Stimulated activated CD4-positive, alpha-beta T cell treated with anti-CD3 and anti-CD28 coated beads, Interleukin-4, amount 100 ng/mL, for 48 hours (primary cell): ENCODE measurements at places on chromosomes 6 and 20.

DNA sequence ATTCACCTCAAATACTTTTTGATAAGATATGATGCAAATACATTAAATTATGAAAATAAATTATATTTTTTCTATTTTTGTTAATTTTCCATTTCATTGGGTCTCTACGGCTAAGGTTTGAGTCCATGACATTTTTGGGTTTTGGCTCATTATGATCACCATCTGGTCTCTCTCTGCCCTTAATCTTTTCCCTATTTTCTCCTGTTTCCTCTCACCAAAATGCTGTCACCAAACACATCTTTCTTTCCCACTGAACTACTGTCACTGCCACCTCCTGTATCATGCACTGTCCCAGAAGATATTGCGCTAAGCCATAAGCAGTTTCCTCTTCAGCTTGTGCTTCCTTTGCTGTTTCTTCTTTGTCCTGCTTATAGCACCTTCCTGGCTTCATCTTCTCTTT is 42.0 kb upstream of the OGFRL1 start:
- no peak for DNase-seq

GRCh38 chr6:7566617-7567173 is 23.3 kb upstream of the SNRNP48 start:
- no peak for DNase-seq

- no peak for DNase-seq
Measured at GRCh38 chr20:30921286-30922071, 336.0 kb upstream of the DEFB115 start.

GRCh38 chr6:25387483-25387882 is 108.3 kb downstream of the CARMIL1 start:
- no peak for DNase-seq

DNA sequence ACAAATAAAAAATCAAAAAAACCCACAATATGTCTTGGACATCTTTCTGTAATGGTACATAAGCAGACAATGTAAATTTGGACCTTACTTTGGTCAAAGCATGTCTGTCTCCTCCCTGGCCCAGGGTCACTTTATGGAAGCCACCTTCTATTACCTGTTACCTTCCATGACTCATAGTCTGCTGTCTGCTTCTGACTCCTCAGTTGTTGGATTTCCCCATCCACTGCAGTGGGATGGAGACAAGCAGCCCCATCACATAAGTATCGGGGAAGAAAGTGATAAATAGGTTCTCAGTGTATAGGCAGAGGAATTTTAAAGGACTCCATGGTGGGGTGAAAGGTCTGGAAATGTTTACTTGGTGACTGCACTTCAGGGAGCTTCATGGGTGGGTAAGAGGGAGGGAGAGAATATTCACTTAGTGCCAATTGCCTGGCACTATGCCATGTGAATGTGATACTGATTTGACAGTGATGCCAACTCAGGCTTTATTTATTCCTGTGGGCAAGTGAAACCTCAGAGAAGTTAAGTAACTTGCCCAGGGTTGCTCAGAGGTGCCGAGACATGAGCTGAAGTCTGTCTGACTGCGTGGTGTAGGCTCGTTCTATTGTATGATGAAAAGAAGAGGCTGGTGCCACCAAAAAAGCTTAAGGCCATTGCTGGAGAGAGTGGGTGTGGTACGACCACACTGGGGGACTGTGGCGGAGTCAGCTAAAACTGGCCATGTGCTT is 175.6 kb upstream of the RNF24 start:
- DNase-seq: no peak

DNA sequence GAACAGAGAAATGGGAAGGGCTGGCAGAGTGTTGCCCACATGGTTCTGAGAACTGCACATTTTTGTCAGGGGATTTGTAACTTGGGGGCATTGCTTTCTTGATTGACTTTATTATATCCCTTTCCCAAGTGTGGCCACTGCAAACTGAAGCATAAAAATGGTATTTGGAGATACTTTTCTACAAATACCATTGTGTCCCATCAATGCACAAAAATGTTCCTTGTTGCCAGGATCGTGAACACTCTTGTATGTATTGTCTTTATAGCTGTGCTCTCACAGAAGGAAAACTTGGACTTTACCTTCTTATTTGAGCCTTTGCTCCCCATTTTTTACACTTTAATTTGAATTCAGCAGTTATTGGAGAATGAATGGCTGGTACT is 57.1 kb upstream of the C20orf144 start:
- DNase-seq: no peak

DNA sequence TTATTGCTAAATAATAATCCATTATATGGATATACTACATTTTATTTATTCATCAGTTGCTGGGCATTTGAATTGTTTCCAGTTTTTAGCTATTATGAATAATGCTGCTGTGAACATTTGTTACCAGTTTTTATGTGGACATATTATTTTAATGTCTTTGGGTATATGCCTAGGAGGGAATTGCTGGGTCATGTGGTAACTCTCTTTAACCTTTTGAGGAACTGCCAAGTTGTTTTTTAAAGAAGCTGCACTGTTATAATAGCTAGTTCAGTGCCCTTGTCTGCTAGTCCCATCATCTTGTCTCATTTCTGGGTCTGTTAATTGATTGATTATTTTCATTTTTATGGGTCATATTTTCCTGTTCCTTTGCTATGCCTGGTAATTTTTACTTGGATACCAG is 56.3 kb downstream of the FOXO3 start:
- no peak for DNase-seq

DNA sequence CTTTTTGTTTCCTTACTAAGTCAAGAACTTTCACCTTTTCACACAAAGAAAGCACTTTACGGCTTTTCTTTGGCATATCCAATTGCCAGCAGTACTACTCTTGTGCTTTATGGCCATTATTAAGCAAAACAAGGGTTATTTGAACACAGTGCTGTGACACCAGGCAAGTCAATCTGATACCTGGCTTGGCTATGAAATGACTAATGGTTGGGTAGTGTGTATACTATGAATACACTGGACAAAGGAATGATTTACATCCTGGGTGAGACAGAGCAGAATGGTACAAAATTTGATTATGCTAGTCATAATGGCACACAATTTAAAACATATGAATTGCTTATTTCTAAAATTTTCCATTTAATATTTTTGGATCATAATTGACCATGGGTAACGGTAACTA is 22.1 kb upstream of the ADGRF1 start:
- no peak for DNase-seq

- DNase-seq: no peak
Measured at GRCh38 chr6:44388135-44388487, 605 bp downstream of the CDC5L start.

DNA sequence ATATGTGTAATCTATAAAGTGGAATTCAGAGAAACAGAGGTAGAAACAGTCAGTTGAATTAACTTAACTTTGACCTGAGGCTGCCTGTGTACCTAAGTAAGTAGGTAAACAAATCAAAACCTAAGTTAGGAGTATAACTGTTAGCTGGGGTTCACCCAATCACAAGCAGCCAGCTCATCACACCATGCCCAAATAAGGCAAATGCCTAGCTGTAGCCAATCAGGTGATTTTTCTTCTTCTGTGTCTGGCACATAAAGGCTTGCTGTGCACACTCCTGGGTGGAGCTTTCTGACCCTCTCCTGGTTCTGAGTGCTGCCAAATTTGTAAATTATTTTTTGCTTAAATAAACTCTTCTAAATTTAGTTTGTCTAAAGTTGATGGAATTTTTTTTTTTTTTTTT is 54.7 kb upstream of the TRIM39 start:
- no peak for DNase-seq

DNA sequence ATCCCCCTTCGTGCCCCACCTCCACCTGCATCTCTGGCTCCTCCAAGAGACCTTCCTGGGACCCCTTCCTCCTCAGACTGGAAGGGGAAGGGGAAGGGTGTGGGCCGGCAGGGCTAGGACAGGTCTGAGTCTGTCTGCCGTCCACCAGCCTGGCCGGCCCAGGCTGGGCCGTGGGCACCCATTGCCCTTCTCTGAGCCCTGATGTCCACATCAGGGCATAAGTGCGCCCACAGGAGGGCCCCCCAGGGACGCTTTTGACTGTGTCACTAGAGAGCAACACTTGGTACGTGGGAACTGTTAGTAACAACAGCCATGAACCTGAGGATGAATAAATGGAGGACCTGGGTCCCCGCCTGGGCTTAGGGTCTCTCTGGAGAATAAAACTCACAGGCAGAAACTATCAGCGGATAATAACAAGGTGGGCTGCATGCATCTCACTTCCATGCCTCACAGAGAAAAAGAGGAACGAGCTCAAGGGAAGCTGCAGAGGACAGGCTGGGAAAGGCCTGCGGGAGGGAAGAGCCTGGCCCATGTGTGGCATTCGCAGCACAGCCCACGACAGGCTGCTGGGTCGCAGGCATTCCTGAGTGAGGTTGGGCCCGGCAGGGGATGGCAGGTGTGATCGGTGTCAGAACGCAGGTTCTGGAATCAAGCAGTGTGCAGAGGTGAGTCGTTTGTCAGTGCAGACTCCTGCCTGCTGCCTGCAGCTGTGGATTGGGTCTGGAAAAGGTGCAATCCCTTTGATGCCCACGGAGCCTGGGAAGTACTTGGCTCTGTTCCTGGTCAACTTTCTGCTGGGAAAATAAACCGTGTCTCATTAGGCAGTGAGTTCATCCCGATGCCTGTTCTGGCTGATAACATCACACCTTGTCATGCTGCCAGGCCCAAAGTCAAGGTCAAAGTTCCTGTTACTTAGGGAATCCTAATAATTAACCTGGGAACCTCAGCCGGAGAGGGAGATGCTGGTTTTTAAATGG is 60.9 kb downstream of the BCAS4 start:
- DNase-seq: no peak

DNA sequence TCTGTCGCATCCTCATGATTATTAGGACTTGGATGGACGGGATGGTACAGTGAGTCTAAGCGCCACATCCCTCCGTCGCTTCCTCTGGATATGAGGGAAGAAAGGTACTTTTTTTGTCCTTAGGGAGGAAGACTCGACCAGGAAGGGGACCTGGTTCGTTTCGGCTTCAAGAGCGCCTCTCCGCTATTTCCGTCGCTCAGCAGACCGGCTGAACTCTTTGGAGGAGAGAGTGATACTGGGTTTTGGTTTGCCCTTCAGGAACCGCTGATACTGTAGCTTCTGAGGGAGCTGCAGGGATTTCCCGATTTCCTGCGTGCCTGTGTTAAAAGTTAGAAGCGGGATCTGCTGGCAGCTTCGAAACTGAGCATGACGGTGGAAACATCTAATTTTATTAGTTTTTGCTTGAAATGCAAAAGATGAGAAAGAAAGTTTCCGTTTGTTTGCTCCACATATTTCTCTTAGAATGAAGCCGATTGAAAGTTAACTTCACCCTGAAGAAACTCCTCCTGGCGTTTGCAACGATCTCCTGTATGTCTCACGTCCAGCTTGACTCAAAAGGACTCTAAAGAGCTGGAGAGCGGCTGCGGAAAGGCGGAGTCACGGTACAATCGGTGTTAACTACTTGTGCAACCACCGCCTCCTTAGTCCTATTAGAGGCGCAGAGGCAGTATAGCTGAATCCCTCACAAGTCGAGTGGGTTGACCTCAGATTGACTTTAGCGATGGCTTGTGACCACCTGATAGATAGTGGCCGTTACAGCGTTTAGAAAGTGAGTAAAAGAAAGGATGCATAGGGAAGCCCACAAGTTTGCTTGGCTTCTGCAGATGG is 129.4 kb downstream of the TRIM27 start:
- DNase-seq: no peak

DNA sequence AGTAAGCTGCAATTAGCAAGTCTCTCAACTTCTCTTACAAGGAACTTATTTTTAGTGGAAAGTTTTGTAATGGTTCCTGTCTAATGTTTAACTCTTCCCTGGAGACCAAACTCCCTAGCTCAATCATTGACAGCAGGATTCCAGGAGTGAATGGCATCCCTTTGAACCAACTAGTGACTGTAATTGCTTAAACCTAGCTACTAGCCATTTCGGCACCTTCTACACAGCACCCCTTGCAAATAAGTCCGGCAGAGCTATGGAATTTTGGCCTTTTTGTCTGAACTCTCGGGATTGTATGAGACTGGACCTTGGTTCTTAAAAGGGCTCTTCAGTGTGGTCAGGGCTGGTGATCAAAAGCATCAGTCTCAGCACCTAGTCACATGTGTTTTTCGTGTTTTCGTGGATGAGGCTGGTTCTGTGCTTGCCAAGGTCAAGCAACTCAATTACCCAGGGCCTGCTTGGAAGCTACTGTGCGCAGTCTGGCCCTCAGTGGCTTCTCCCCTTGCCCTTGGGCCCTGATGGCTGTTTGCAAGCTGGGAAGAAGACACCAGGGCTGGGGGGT is 135.3 kb upstream of the NEDD9 start:
- no peak for DNase-seq

- no peak for DNase-seq
Measured at GRCh38 chr6:44270526-44271405, 516 bp downstream of the TMEM151B start.

DNA sequence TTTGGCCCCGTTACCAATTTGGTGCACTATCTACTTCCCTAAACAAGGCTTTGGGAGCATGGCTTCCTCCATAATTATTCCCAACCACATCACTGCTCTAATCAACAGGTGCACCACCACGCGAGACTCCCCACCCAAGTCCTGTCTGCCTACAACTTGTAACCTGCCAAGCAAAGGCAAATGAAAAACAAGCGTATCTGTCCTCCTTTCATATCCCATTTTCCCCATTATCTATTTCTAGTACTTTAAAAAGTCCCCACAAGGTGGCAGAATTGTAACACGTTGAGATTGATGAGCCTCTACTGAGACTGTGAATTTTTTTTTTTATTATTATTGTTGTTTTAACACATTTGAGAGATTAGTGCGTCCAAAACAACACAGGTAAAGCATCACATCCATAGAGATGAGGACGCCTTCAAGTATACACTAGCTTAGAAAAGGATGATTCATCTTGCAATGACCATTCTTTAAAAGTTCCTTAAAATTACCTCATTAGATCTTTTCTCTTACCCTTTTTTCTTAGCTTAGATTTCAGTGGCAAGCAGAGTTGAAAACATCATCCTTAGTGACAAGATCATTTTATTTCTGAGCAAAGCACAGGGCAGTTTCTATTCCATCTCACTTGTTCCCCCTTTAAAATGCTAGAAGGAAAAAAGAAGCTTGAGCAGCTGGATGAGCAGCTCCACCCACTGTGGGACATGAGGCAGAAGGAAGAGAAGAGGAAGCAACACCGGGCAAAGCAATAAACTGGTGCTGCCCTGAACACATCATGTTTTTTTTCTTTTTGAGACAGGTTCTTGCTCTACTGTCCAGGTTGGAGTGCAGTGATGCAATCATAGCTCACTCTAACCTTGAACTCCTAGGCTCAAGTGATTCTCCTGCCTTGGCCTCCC is 210.8 kb downstream of the ARHGAP18 start:
- no peak for DNase-seq

DNA sequence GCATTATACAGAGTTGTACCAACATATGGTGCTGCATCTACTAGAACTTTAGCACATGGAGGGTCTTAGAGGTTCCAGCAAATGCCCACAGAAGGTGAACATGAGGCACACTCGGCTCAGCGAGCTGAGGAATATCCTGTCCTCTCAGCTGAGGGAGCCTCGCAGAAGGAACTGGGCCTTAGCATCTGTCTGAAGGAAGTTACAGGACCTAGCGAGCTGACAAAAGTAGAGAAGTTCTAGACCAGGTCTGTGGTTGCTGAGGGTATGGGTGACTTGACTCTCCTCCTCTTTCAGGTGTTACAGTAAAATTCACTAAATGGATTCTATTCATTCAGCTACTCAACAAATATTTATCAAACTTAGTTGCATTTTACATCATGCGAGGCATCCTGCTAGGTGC is 157.2 kb downstream of the ZDHHC14 start:
- DNase-seq: no peak
